ENCODE measurements at places on chromosomes 5 and 9.

DNA sequence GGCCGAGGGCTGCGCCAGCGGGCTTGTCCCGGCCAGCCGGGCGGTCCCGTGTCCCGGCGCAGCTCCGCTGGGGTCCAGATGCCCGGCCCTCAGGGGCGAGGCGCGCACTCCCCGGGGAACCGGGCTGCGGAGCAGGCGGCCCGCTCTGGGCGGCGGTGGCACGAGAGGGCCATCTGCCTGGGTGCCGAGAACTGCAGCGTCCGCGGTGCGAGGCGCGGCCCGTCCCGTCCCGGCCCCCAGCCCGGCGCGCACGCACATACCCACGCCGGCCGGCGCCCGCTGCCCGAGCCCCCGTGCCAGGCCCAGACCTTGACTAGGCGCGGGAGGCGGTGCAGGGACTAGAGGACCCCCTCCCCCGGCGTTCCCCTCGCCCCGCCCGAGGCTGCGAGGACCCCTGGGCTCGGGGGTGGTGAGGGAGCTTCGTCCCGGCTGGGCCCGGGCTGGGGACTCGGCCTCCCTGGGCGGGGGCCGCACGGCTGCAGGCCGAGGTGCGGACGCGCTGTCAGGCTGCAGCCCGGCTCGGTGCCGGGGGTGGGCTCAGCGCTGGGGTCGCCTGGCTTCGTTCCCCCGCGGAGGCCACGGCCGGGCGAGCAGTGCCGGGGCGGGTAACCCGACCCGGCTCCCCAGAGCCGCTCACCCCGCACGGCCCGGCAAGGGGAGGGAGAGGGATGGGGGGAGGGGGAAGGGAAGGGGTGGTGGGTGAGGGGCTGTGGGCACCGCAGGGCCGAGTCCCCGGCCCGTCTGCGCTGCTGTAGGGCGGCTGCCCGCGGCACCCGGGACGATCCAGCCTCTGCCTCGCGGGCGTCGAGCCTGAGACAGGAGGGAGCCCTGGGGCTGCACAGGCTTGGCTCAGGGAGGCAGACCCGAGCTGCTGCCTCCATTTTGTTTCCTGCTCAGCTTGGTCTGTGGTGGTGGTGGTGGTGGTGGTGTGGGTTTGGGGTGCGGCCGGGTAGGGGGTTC lies 1.2 kb upstream of the NSD1 start:
- DNase-seq = no peak

DNA sequence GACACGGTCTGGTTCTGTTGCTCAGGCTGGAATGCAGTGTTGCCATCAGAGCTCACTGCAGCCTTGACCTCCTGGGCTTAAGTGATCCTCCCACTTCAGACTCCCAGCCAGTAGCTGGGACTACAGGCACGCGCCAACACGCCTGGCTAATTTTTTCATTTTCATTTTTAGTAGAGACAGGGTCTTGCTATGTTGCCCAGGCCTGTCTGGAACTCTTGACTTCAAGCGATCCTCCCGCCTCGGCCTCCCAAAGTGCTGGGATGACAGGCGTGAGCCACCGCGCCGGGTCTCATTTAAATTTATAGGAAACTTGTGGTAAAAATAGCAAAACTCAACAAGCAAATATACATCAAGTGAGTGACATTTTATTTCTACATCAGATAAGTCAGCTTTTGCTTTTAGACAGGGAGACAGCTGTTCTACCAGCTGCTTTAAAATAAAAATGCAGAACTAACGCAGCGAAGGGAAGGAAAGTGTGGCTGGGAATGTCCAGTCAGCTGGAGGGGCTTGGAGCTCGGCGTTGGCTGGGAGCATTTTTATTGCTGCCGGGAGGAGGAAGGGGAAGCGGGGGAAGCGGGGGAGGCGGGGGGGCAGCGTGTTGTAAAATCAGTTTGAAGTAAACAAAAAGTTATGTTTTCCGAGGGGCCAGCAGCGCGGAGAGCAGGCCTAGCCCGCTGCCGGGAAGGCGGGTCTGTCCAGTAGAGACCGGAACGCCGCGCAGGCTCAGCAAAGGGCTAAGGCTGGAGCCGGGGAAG lies 707 bp upstream of the ZFYVE16 start:
- no peak for DNase-seq

DNA sequence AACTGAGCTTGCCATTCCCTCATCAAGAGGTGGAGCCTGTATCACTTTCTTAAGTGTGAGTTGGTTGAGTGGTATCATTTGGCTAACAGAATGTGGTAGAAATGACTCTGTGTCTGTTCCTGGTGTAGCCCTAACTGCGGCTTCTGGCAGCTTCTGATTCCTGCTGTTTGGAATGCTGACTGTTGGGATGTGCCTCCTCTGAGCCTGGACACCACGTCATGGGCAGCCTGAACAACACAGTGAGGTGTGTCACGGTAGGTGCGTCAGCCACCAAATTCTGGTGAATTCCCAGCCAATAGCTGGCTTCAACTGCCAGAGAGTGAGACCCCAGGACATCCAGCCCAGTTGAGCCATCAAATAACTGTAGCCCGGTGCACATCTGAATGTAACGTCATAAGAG lies 6.1 kb upstream of the C9orf152 start:
- no peak for DNase-seq

- no peak for DNase-seq
These were observed 21.7 kb downstream of the HBEGF start for GRCh38 chr5:140324617-140325241.

GRCh38 chr9:99075246-99075912 lies 29.5 kb upstream of the TGFBR1 start:
- DNase-seq = no peak

- no peak for DNase-seq
These were observed 46.6 kb upstream of the IRX4 start for GRCh38 chr5:1929108-1929991.

- DNase-seq = no peak
These were observed 6.1 kb upstream of the TNIP1 start for GRCh38 chr5:151086905-151087360.

GRCh38 chr5:119271758-119272730 lies 83.8 kb upstream of the TNFAIP8 start:
- no peak for DNase-seq

- DNase-seq = no peak
These were observed 23.2 kb downstream of the ELOVL7 start for GRCh38 chr5:60820593-60821487.

DNA sequence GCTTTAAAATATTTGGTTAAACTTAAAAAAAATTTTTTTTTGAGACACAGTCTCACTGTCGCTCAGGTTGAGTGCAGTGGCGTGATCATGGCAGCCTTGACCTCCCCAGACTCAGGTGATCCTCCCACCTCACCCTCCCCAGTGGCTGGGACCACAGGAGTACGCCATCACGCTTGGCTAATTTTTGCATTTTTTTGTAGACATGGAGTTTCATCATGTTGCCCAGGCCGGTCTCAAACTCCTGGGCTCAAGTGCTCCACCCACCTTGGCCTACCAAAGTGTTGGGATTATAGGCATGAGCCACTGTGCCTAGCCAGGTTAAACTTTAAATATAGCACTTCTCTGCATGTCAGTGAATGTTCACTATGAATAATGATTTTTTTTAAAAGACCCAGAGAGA lies 224.5 kb upstream of the RFX3 start:
- DNase-seq = no peak

GRCh38 chr5:109739741-109740728 lies 50.3 kb downstream of the MAN2A1 start:
- peak; percentile 71 for DNase-seq

GRCh38 chr9:20930836-20931235 lies 100.6 kb downstream of the HACD4 start:
- no peak for DNase-seq

DNA sequence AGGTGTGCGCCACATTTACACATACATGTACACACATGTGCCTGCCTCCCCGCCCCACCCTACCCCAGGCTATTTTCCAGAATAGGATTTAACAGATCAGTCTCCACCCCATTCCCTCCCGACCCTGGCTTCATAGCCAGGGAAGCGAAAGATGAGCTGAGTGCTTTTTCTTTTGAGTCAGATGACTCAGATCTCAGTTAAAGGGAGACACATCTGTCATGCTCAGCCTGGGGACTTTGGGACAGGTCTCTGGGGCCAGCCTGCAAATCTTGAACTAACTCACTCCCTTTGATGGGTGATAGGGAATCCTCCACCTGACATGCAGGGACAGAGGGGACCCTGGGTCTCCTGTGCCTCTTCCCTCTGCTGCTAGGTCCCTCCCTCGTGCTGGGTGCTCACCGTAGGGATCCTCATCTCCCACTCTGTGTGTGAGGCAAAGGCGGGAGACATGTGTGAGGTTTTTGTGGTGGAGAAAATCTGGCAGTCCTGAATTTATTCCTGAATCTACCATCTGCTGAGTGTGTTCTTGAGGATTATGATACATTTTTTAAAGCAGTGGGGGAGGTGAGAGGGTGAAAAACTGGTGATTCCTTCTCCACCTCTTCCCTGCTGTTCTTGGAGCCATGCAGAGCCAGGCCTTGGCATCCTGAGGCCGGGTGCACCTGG lies 37.7 kb downstream of the NEUROG1 start:
- no peak for DNase-seq

DNA sequence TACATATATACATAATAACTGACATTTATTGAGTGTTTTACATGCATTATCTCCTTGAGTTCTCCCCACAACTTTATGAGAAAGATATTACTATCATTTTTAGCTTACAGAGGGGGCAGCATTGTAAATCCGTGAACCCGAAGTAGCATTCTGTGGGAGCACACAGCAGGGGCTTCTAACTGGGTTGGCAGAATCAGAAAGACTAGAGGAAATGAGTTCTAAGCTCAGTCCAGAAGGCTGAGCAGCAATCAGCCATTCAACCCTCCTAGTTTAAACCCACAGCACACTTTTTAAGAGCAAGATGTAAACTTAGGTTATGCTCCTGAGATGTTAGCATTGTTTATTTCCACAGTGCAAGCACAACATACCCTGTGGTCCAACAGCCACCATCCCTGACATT lies 177.2 kb downstream of the TMEM38B start:
- DNase-seq = no peak

DNA sequence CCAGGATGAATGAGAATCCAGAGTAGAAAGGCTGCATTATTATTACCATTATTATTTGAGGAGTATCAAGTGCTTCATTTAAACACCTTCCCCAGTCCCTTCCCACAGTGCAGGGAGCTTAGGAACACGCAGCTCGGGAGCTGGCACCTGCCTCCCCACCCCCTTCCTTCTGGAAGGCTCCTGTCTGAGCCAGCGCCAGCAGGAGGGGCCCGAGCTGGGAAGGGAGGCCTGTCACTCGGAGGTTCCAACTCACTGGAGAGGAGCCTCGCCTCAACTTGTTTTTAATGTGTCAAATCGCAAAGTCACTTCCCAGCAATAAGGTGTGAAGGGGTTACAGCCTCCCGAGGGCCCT lies 156.4 kb upstream of the IRX4 start:
- no peak for DNase-seq

DNA sequence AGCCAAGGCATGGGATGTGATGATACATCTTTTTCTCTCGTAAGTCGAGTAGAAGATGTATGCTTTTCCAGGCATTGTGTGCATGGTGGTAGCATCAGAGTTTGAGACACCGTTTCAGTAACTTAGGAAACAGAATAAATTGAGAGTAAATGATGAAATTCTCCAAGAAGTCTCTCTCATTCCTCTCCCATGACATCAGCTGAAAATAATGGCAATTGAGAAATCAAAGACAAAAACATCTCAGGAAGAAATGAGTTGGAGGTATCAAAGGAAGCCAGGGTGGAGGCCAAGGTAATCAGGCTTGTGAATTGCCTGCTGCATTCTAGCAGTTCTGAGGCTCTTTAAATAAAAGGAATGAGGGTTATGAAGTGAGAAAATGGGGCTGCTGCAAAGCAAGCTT lies 53.9 kb downstream of the SGCD start:
- DNase-seq = no peak

GRCh38 chr5:143059976-143060765 lies 290.0 kb downstream of the ARHGAP26 start:
- no peak for DNase-seq

DNA sequence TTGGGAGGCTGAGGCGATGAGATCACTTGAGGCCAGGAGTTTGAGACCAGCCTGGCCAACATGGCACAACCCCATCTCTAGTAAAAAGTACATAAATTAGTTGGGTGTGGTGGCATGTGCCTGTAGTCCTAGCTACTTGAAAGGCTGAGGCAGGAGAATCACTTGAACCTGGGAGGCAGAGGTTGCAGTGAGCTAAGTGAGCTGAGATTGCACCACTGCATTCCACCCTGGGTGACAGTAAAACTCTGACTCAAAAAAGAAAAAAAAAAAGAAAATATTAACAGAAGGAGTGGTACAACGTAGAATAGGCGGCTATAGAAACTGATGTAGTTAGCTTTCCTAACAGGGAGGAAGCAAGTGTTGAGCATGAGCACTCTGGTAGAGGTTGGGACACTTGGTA lies 59.9 kb downstream of the PBX3 start:
- no peak for DNase-seq

DNA sequence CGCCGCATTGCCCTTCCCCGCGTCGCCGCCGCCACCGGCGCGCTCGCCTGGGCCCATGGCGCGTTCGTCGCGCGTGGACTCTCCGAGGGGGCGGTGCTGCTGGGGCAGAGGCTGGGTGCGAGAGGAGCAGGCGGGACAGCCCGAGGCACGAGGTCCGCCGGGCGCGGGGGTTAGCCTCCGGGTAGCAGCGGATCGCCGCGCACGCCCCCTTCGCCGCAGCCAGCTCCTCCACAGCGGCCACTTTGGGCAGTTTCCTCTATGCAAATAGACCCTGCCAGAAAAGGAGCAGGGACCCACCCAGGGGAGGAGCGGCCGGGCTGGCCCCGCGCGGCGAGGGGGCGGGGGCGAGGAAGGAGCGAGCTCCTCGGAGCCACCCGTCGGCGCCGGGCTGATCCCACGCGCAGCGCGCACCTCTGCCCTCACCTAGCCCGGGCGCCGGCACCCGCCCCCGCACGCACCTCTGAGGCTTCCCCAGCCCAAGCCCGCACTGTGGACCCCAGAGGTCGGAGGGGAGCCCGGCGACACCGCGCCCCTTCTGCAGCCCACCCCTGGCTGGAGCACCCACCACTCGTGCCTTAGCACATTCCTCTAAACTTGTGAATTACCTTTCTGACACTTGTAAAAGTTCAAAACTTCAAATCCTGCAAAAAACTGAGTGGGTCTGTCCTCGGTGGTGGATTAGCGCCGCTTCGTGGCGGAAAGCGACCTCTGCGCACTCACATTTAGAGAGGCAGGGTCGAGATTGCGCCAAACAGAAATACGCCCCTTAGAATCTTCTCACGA lies at the start of gene COL23A1:
TSS of gene COL23A1 (minus strand) at position 253 of the 783 bp plus-strand sequence.
- no peak for DNase-seq

GRCh38 chr5:94694671-94695070 lies 76.2 kb downstream of the SLF1 start:
- DNase-seq = no peak
